Activated T-cell treated with anti-CD3 and anti-CD28 coated beads for 1 hour (primary cell): ENCODE measurements at places on chromosomes 3 and 15.

DNA sequence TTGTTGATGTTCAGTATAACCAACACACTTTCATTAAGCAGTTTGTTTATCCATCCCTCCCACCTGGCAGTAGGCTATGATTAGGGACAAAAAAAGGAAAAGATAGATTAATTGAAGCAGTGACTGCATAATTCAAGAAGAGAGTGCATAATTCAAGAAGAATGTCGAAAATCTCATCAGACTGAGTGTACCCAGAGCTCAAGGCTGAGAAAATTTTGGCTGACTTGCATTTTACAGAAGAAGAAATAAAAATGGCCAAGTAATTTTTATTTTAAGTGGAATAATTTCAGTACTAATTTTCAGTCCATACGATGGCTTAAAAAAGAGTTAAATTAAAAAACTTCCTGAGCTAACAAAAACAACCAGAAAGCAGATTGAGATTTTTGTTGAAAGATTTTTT lies 145.4 kb upstream of the LRRFIP2 start:
- DNase-seq = no peak

- DNase-seq = no peak
Measured at GRCh38 chr3:101423984-101424888, 88.8 kb downstream of the SENP7 start.

GRCh38 chr15:89075101-89075640 lies 13.1 kb upstream of the ABHD2 start:
- DNase-seq = no peak

DNA sequence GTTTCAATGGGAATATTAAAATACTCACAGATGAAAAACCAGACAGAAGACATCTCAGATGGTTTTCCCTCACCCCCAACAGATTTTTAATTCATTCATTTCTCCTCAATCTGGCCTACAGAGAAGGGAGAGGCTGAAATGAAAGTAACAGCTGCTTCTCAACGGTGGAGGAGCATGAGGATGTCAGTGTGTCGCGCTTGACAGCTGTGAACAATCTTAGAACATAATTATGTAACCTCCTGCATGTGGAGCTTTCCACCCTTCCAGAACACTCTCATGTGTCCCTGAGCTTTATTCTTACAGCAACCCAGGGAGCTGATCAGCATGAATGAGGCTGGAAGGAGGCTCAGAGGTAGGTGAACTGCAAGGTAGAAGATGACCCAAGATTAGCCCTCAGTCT lies 52.7 kb downstream of the MB21D2 start:
- no peak for DNase-seq

GRCh38 chr3:159210336-159210735 lies 408.5 kb downstream of the MFSD1 start:
- DNase-seq = no peak

- DNase-seq = no peak
Measured at GRCh38 chr3:64073158-64073761, 50.0 kb upstream of the PSMD6 start.

DNA sequence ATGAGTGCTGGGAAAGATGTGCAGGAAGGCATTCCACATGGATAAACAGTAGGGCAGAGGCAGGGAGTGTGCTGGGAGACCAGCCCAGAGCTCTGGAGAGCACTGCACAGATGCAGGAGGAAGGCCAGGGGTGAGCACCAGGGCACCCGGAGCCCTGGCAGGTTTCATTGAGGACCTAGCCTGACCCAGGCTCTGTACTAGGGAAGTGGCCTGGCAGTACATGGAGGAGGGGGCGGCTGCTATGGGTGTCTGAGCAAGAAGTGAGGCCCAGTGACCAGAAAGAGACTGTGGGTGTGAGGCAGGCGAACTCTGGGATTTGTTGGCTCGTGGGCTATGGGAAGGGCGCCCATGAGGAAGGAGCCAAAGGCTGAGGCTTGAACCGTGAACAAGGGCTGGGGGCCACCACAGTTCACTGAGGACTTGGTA lies 139.1 kb downstream of the DNAJB8 start:
- no peak for DNase-seq

DNA sequence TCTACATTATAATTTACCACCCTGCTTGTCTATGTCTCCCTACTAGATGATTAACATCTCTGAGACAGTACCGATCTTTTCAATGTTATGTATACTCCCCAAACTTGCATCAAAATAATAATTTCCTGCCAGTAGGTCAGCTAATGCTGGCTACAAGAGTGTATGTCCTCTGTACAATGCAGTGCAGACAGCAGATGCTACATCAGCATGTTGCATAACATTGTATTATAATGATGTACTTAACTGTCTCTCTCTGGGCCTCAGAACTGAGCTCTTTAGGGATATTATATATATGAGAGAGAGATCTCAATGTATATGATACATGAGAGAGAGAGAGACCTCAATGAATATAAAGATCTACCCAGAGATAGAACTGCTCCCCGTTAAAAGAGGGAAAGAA lies 456.6 kb downstream of the SHQ1 start:
- DNase-seq = no peak

DNA sequence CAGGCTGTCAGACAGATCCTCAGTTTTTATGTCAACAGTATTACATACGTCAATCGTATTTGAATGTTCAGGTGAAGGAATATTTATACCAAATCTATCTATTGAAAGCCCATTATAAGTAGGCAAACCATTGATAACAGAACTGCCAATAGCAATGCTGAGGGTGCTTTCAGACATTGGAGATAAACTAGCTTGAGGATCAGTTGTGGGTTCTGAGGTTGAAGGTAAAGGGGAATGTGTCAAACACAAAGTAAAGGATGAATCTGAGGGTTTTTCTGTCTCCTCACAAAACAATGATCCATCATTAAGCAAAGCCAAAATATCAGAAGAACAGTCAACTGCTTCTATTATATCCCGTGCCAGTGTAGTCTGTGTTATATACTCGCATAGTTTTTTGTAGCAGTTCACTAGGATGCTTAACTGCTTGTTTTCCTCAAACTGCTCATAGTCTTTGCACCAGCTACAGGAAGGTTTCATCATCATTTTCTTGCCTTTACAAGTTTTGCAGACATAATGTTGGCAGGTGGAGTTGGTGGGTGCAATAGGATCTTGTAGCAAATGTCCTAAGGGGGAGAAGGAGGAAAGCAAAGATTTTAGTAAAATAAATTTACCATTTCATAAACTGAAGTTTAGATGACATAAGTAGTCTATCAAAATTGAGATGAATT lies 43.8 kb downstream of the MSL2 start:
- no peak for DNase-seq

GRCh38 chr3:118369892-118370491 lies 664.7 kb downstream of the IGSF11 start:
- no peak for DNase-seq

GRCh38 chr15:39296955-39297354 lies 283.9 kb upstream of the THBS1 start:
- DNase-seq = no peak

DNA sequence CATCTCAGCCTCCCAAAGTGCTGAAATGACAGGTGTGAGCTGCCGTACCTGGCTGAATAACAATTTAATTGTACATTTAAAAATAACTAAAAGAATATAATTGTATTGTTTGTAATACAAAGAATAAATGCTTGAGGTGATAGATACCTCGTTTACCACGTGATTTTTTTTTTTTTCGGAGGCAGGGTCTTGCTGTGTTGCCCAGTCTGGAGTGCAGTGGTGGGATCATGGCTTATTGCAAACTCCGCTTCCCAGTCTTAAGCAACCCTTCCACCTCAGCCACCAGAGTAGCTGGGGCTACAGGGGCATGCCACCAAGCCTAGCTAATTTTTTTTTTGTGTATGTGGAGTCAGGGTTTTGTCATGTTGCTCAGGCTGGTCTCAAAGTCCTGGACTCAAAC lies 15.8 kb downstream of the MFN1 start:
- no peak for DNase-seq

DNA sequence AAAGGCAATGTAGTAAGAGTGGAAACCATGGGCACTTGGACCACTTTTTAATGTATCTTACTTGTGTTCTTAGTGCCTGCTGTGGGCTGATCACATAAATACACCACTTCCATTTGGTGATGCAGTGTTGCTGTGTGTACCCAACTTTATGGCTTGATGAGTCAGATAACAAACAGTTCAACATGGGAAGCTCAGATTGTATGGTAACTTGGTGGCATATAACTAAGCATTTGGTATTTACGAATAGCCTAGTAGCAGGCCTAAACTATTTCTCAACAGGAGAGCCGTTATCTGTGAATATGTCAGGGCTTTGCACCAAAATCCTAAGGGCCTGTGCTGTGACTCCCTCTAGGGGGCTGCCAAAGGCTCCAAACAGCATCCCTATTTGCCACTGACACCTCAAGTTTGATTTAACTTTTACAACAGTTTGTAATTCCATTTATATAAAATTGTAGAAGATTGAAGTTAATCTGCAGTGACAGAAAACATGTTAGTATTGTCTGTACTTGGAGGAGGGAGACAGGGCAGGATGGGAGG lies 640.4 kb upstream of the CADM2 start:
- DNase-seq = no peak

DNA sequence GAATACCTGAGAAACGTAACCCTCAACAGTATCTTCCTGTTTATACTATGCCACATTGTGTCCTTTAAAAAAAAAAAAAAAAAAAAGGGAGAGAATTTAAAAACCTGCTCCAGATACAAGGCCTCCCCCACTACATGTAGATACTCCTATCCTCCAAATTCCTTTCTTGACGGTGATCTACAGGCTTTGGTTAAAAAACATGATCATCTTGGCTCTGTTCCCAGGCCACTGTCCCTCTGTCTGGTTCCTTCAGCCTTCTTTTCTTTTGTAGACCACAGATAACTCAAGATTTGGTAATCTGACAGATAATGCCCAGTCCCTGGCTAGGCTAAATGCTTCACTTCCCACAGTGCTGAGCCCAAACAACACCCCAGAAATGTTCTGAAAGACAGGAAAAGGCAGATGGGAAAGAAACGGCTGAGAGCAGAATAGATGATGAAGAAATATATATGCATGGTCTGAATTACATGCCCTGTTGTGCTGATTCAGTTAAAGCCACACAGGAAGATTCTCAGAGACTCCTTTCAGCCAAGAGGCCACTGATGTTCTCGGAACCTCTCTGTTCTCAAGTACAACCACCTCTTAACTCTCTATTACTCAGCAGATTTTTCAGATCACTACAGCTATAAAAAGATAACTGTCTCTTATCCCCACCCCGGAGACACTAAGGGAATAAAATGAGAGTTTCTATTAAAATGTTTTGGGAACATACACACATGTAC lies 48.3 kb downstream of the NPTN start:
- no peak for DNase-seq
